SK-N-SH treated with all-trans-retinoic acid at 6 μM for 48 hours (cell line): ENCODE measurements at places on chromosomes 4 and X.

DNA sequence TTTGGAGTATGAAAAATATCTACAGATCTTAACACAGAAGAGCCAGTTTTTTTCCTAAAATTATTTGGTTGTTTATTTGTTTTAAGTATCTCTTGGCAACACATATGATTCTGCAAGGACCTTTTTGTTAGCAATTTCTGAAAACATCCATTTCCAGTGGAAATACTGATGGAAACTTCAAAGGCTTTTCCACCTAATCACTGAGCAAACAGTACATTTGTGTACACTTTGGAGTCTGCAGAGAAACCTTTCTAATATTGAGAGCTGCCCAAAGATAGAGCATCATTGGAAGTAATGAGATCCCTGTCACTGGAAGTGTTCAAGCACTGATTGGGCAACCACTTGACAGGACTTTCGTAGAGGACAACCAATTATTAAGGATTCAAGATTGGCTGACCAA lies 69.7 kb upstream of the TFDP3 start:
- no peak for ATAC-seq

- ATAC-seq, result no peak
Measured at GRCh38 chr4:15390494-15390893, 37.3 kb upstream of the C1QTNF7 start.

- ATAC-seq, result no peak
Measured at GRCh38 chr4:125911058-125911457, 596.3 kb downstream of the FAT4 start.

DNA sequence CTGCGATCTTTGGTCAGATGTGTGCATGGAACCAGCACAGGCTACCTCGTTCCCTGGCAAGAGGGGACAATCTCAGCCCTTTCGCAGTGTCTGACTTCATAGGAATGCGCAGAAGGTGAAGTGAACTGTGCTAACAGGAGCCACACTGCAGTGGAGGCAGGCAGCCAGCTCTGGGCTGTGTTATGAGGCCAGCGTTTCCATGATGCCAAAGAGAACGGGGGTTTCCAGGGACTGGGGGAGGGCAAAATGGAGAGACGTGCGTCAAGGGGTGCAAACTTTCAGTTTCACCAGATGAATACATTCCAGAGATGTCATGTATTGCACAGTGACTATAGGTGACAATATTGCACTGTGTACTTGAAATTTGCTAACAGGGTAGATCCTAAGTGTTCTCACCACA lies 30.4 kb downstream of the CLDN34 start:
- no peak for ATAC-seq

- ATAC-seq, result no peak
Measured at GRCh38 chrX:129641469-129641868, 13.3 kb downstream of the APLN start.

DNA sequence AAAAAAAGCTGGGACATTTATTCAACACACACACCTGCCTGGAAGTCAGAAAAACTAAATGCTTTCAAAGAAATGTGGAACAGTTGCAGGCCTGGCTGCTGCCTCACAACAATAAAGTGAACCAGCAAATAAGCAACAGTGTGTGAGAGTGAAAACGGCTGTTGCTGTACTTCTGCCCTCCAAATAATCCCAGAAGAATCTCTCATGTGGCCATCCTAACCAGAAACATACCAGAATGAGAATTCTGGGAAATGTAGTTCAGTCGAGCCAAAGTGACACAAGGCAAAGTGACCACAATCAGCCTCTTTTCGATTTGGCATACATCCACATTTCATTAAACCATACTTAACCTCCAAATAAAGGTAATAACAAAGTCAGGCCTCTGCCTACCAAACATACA lies 204.5 kb downstream of the SLC7A11 start:
- peak; percentile 23; the same call in 1 of the 3 replicates for ATAC-seq

- no peak for ATAC-seq
Measured at GRCh38 chrX:104285201-104285600, 30.5 kb upstream of the ESX1 start.

GRCh38 chr4:140702096-140702757 lies 54.0 kb downstream of the TBC1D9 start:
- ATAC-seq, result no peak
